Mucosa of descending colon (tissue), 3 donors: ENCODE measurements at places on chromosomes 5 and 9. TPM values are rescaled to one million over a fixed set of nuclear protein-coding genes. Genes with fewer than 3 reads are reported as not detected.
A peak's percentile ranks its signal among the peaks of the same experiment; 100 is the strongest.

The PCDHGB2 gene
- total RNA-seq, result 1.5 TPM

GRCh38 chr9:123355761-123356431 is at the start of gene CRB2:
Gene CRB2 (plus strand): TSS chr9:123356197. CDS start chr9:123356261, 64 bp downstream.
- DNase-seq, result no peak

- no peak for DNase-seq
These were observed 3.0 kb downstream of the ATOX1 start for GRCh38 chr5:151755383-151755782.

The CTSV gene
- total RNA-seq, result 17.8 TPM

The IFNA2 gene
- total RNA-seq, result not detected

The SPATA31A3 gene
- not detected for total RNA-seq

DNA sequence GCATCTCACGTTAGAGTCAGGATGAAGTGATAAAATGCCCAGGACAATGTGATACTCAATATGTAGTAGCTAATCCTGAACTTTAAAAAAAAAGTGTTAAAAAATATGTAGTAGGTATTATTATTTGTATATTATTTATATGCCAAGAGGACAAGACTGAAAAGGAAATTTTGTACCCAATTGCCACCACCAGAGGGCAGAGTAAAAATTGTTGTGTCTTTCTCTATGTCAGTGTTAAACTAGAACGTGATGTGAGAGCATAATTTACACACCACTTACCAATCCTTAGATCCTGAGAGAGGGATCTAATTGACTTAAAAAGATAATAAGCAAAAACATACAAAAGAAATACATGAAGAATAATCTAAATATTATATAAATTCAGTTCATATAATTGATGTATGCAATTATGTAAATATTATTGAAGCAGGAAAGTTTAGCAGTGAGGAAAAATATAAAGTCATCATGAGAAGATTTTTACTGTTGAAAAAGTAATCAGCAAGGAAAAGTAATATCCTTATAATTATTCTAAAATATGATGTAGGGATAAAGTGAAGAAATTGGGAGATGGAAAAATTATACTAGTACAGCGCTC is 288.9 kb downstream of the RAB3C start:
- peak; percentile 45 for DNase-seq

The STK32A gene
- 4.0 TPM for total RNA-seq

DNA sequence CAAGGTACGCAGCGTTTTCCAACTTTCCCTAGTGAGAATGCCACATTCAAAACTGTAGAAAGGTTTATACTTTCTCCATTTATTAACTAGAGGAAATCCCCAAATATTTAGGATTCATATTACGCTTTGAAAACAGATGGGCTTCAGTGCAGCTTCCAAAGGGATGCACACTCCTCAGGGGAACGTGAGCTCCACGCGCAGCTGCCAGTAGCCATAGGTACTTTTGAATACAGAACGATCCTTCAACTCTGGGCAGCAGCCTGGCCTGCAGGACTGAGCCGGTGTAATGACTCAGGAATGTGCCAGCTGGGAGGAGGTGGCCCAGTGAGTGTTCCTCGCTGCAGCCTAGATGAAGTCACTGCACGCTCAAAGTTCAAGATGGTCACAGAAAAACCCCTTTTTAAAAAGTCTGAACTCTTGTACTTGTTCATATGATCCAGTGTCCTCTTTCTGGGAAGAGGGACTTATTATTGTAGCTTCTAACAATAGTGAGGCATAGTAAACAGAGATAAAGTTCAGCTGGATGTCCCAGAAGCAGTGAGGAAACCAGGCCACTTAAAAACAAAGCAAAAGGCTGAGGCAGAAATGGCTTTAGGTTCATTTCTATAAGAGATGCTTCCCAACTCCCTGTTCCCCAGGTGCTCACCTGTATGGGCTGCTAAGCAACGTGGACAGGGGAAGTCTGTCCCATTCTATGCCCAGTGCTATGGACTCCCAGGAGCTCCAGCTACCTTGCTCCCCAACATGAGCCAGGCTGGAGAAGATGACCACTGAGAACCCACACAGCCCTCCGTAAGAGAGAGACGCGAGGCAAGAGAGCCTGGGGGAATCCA is 130.0 kb downstream of the LHFPL2 start:
- DNase-seq, result no peak

- no peak for DNase-seq
These were observed 37.1 kb downstream of the PPARGC1B start for GRCh38 chr5:149767281-149767550.

DNA sequence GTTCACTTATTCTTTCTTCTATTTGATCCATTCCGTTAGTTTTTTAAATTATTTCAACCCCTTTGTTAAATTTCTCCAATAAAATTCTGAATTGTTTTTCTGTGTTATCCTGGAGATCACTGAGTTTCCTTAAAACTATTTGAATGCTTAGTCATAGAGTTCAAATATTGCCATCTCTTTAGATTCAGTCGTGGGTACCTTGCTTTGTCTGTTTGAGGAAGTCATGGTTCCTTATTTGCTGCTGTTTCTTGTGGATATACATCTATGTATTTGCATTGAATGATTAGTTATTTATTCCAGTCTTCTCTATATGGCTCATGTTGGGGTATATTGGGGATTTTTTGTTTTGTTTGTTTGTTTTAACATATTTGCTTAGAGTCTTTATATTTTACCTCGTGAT is 80.6 kb downstream of the HINT1 start:
- no peak for DNase-seq

The OTP gene
- not detected for total RNA-seq

DNA sequence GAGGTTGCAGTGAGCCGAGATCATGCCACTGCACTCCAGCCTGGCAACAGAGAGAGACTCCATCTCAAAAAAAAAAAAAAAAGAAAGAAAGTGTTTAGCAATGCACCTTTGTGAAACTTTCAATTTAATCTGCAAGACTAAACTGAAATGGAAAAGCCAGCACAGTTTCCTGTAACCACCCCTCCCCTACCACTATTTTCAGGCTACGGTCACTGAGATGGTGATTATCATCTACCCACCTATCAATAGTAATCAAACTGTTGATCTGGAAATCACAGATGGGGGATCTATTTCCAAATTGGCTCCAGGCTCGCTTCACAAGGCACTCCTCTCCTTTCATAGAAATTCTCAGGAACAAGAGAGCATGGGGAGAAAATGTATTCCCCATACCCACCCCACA is 30.6 kb upstream of the IL7R start:
- no peak for DNase-seq

GRCh38 chr9:86764221-86764624 is 183.1 kb downstream of the GAS1 start:
- DNase-seq, result no peak

DNA sequence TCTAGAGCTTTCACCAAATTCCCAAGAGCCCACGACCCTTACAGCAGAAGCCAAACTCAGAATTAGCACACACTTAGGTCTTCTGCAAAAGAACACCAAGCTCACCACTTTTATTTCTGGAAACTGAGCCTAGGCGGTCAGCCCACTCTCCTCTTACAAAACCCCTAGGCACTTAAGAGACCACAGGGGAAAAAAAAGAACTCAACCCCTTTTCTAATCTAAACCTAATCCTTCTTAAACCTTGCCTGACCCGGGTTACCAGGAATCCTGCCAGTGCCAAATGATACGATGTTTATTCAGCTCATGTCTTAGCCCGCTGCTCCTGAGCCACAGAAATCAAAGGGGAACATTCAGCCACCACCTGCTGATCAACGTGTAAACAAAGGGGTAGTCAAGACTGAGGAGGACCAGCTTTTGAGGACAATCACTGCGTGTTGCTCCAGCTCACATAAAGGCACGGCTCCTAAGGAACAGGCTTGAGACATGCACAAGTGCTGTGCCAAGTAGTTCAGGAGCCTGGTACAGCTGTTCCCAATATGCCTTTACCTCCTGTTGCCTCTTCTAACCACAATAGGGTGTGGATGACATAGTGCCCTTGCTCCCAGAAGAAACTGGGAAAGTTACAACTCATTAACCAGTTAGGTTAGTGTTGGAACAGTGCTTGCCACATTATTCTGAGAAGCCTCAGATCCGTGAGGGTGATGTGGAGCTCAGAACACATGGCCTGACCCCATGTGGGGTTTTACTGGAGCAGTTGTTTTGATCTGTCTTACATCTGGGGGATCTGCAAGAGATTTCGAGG is 49.3 kb downstream of the ZFAND5 start:
- peak; percentile 65 for DNase-seq

- DNase-seq, result no peak
These were observed 22.7 kb downstream of the KIF3A start for GRCh38 chr5:132714456-132715307.

GRCh38 chr5:174329738-174330137 is 284.2 kb downstream of the NSG2 start:
- no peak for DNase-seq

The TSSK1B gene
- total RNA-seq, result 0.12 TPM

- no peak for DNase-seq
These were observed 71.2 kb downstream of the CWC27 start for GRCh38 chr5:64839936-64840335.

DNA sequence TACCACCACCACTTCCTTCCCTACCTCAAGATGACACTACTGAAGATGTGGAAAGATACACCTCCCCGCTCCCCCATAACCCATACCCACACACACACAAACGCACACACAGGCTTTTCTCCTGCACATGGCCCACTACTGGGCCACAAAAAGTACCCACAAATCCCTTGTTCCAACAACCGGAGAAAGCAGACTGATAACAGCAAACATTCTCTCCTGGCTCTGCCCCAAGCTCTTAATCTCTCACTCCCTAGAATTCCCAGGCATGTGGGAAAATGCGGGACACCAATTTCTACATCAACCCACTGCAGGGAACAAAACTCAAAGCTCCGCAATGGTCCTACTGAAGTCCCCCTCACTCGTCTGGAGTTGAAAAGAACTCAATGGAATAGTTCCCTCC is 611.0 kb upstream of the KLF4 start:
- no peak for DNase-seq

DNA sequence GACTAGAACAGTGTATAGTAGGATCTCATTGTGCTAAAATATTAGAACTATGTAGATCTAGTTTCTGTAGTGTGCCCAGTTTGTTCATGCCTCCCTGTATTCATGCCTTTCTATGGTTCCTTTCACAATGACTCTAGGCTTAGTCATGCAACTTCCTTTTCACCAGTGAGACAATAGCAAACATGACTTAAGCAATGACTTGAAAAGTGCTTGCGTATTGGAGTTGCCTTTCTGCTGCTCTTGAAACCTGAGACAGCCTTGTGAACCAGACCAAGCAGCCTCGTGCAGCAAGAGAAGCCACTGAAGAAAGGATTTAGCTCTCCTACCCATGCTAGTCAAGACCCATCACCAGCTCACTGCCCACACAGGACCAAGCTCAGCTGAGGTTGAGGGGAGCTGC is 294.5 kb upstream of the TAS2R1 start:
- DNase-seq, result no peak

DNA sequence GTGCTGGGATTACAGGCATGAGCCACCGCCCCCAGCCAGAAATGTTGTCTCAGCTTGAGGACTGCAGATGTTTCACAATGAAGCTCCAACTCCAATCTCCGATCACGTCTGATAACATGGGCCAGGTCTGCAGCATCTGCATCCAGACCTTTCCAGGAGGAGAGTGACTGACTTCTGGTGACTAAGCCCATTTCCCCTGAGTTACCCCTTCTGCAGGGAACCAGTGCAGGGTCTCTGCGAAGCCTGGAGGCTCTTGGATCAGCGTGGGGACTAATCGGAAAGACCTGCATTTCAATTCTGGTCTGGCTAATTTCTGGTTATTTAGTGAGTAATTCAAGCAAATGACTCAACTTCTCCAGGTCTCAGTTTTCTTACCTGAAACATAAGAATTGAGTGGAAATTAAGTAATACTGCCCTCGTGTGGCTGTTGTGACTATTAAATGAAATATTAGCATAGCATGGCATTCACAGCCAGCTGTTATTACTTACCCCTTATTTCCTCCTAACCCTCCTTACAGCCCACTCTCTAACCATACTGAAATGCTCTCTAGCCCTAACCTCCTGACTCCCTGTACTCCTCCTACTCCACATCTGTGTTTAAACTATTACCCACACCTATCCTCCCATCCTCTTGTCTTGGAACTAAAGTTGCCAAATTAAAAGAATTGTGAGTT is 2.2 kb upstream of the GNPDA1 start:
- DNase-seq, result no peak

DNA sequence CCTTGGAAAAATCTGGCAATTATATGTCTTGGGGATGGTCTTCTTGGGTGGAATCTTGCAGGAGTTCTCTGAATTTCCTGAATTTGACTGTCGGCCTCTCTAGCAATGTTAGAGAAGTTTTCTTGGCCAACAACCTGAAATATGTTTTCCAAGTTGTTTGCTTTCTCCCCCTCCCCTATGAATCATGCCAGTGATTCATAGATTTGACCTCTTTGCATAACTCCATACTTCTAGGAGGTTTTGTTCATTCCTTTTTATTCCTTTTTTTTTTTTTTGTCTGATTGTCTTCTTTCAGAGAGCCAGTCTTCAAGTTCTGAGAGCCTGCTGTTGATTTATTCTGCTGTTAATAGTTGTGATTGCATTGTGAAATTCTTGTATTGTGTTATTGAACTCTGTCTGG is 56.7 kb upstream of the SLC44A1 start:
- DNase-seq, result no peak

The KIF24 gene
- 2.8 TPM for total RNA-seq

DNA sequence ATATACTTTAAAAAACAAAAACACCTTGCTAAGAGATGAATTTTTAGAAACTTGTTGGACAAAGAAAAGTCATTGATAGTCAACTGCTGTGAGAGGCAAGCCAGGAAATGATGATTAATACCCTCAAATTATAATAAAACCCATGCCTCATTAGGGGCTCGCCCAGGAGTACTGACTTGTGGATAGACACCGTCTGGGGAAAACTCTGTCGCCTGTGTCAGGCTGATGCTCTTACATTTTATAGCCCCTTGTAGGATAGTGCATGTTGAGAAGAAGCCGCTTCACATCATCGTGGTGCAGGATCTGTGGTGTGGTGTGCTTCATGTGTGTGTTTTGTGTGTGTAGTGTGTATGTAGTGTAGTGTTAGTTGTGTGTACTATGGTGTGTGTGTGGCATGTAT is 39.1 kb downstream of the SYK start:
- no peak for DNase-seq

The INSYN2B gene
- 0.16 TPM for total RNA-seq

DNA sequence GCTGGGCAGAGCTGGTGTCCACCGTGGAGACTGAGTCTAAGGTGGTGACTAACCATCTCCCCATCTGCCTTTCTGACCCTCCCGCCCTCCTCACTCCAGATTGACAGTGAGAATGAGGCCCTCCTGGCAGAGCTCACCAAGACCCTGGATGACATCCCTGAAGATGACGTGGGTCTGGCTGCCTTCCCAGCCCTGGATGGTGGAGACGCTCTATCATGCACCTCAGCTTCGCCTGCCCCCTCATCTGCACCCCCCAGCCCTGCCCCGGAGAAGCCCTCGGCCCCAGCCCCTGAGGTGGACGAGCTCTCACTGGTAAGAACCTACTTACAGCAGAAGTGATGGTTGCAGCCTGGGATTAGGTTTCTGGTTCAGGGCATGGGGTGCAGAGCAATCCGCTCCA is 96.5 kb downstream of the PPARGC1B start:
- DNase-seq, result no peak

The PCDHA3 gene
- total RNA-seq, result 1.3 TPM

The MLANA gene
- not detected for total RNA-seq
